Suprapubic skin (tissue), 4 donors: ENCODE measurements at places on chromosomes 12 and 14. TPM values are rescaled to one million over a fixed set of nuclear protein-coding genes. Genes with fewer than 3 reads are reported as not detected.

The PLEKHG3 gene
- 97.4 TPM for total RNA-seq

The TMEM106C gene
- total RNA-seq = 48.9 TPM

The RNASE1 gene
- 39.7 TPM for total RNA-seq

The PTGER2 gene
- 1.0 TPM for total RNA-seq

The FOXM1 gene
- 9.2 TPM for total RNA-seq

The NGB gene
- not detected for total RNA-seq

The CKAP4 gene
- total RNA-seq = 55.9 TPM

The DBX2 gene
- 0.40 TPM for total RNA-seq

The CPM gene
- 92.0 TPM for total RNA-seq

The MYH7 gene
- not detected for total RNA-seq

The FSCB gene
- total RNA-seq = not detected

The SUSD6 gene
- 45.1 TPM for total RNA-seq

The GPR84 gene
- total RNA-seq = 0.95 TPM

The CYP27B1 gene
- 1.2 TPM for total RNA-seq

The GLIPR1L1 gene
- total RNA-seq = not detected

The PTPRO gene
- total RNA-seq = 0.30 TPM
